Foreskin keratinocyte (primary cell): ENCODE measurements at places on chromosomes 7 and 10. TPM values are rescaled to one million over a fixed set of nuclear protein-coding genes. Genes with fewer than 3 reads are reported as not detected.

The BRAT1 gene
- 23.7 and 26.6 TPM in 2 replicates for total RNA-seq

The SYT15B gene
- not detected in 2 replicates for total RNA-seq

The ITPRIP gene
- 12.3 and 12.4 TPM in 2 replicates for total RNA-seq

The LRRTM3 gene
- not detected in 2 replicates for total RNA-seq

The CYP26A1 gene
- not detected in 2 replicates for total RNA-seq

The ZNF853 gene
- 0.03 and 0.07 TPM in 2 replicates for total RNA-seq

The MRPL43 gene
- total RNA-seq = 81.4 and 88.5 TPM in 2 replicates

The CHAT gene
- not detected in 2 replicates for total RNA-seq

The ACSL5 gene
- total RNA-seq = not detected in 2 replicates

The IDI2 gene
- not detected in 2 replicates for total RNA-seq

The SLC13A1 gene
- total RNA-seq = not detected in 2 replicates

The TMEM270 gene
- not detected in 2 replicates for total RNA-seq

The C10orf53 gene
- total RNA-seq = not detected in 2 replicates

The SPDYE9 gene
- total RNA-seq = not detected in 2 replicates

The PRLHR gene
- total RNA-seq = not detected in 2 replicates

The RABGEF1 gene
- total RNA-seq = 31.7 and 33.5 TPM in 2 replicates

The AKR1C1 gene
- total RNA-seq = 7.6 and 10.6 TPM in 2 replicates

The CYP2C9 gene
- total RNA-seq = not detected in 2 replicates

The SH2D4B gene
- total RNA-seq = not detected in 2 replicates

The FZD1 gene
- 3.7 and 4.1 TPM in 2 replicates for total RNA-seq

The KCNH2 gene
- not detected in 2 replicates for total RNA-seq

The ELFN1 gene
- 0.10 TPM in 1 of 2 replicates, not detected in the other for total RNA-seq

The HTR5A gene
- not detected in 2 replicates for total RNA-seq

The PKD2L1 gene
- not detected in 2 replicates for total RNA-seq

The TRIM50 gene
- not detected in 2 replicates for total RNA-seq

The MCU gene
- 30.6 and 34.1 TPM in 2 replicates for total RNA-seq

The OPN4 gene
- total RNA-seq = not detected in 2 replicates

The RBM20 gene
- total RNA-seq = not detected in 2 replicates

The DYDC1 gene
- not detected in 2 replicates for total RNA-seq

The TACR2 gene
- total RNA-seq = not detected in 2 replicates

The GDI2 gene
- total RNA-seq = 263 and 264 TPM in 2 replicates

The COL1A2 gene
- 0.60 and 1.8 TPM in 2 replicates for total RNA-seq

The DRGX gene
- total RNA-seq = not detected in 2 replicates

The RHOBTB1 gene
- 3.4 and 3.7 TPM in 2 replicates for total RNA-seq

The VPS50 gene
- total RNA-seq = 12.9 and 14.7 TPM in 2 replicates

The VPS37D gene
- 1.4 and 2.1 TPM in 2 replicates for total RNA-seq

The CHRM2 gene
- not detected in 2 replicates for total RNA-seq

The TAC1 gene
- not detected in 2 replicates for total RNA-seq

The LBX1 gene
- total RNA-seq = not detected in 2 replicates

The GPC2 gene
- total RNA-seq = 1.4 TPM in 2 replicates

The IKZF1 gene
- not detected in 2 replicates for total RNA-seq

The AGR2 gene
- 0.92 and 2.3 TPM in 2 replicates for total RNA-seq
